ENCODE measurements at places on chromosomes 1 and 21.

- DNase-seq: no peak
Observed at GRCh38 chr1:159823406-159823805, 3.3 kb upstream of the SLAMF8 start.

- DNase-seq: no peak
Observed at GRCh38 chr1:231544943-231545592, 16.6 kb downstream of the TSNAX start.

GRCh38 chr1:31441558-31441957 is 28.5 kb downstream of the SERINC2 start:
- no peak for DNase-seq

GRCh38 chr1:40495315-40495903 is 13.2 kb upstream of the EXO5 start:
- no peak for DNase-seq

- no peak for DNase-seq
Observed at GRCh38 chr1:160022330-160023310, 9.2 kb downstream of the PIGM start.

DNA sequence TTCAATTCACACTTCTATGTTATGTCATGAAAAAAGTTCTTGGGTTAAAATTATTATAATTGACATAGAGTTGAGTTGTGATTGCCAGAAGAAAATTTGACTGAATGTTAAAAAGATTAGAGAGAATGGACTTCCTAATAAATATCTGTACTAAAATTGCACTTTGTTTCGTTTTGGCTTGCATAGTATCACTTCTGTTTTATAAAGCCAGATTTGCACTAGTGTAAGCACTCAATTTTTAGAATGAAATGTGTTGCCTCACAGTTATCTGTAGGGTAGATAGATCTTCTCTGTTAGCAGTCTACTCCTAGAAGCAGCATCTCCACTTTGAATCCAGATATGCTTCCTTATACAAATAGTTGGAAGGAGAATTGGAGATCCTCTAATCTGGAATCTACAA is 95.2 kb upstream of the MPC2 start:
- no peak for DNase-seq

GRCh38 chr1:59026472-59026948 is 242.7 kb upstream of the JUN start:
- no peak for DNase-seq

- no peak for DNase-seq
Observed at GRCh38 chr1:243580072-243580471, 270.0 kb downstream of the AKT3 start.

GRCh38 chr1:153190373-153190772 is 12.9 kb upstream of the LELP1 start:
- DNase-seq: no peak

DNA sequence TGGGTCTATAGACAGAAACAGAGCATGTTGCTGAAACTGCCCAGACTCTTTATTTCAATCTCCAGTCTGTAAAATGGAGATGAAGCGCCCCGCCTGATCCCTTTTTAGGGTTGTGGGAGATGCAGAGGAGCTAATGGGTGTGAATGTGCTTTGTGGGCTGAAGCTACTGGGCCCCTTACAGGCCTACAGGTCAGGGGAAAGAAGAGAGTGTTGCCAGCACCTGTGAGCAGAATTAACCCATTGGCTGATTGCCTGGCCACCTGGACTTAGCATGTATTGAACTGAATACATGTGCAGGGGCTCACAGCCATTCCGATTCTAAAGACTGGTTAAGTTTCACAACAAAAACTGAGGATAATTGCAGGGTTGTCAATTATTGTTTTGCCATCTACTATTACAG is 13.9 kb upstream of the ATF3 start:
- DNase-seq: no peak

GRCh38 chr1:55171694-55172093 is 43.5 kb downstream of the USP24 start:
- no peak for DNase-seq

- no peak for DNase-seq
Observed at GRCh38 chr1:232538943-232539302, 91.0 kb downstream of the SIPA1L2 start.

DNA sequence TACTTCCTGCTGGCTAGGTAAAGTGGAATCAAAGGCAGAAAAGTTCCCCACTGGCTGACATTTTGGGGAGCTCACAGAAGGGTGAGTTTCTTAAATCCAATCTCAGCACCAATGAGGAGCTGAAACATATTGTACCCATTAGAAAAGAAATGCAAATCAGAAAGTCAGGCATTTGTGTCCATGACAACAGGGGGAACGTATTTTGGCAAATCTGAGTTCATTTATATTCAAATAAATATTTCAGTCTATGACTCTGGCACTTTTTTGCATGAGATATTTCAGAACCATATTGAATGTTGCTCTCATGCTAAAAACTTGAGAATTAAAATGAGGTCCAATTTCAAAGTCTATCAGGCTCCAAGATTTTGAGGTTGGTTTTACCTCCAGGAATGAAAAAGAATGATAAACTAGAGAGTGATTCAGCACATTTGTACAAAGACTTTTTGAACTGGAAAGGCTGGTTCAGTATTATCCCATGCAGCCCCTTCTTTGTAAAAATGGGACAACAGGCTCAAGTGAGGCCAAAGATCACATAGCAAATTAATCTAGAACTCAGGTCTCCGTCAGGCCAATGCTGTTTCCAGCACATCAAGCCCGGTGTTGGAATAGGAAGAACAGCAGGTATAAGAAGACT is 202.2 kb downstream of the RRAGC start:
- no peak for DNase-seq

DNA sequence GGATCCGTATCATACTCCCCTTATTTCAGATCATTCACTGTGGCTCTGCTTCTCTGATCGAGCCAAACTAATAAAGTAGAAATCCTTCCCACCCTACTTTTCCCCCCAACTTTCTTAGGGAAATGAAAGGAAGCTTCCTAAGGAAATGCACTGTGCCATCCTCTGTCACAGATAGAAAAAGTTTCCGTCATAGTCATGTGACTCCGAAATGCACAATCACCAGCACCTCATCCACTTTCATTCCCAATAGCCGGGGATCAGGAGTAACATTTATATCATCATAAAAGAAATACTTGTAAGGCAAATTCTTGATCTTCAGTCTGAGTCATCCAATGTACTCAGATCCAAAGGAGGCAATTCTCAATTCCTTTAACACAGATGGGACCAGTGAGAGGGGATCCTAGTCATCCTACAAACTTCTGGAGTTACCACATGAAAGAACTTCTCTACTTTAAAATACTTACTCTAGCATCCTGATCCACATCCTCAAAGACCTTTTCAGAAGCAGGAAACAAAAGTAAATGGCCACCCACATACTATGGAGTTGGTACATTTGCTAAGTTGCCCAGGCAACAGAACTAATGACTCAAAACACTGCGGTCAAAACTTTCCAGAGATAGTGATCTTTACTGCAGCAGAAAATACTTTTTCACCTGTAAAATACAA is 97.8 kb upstream of the ZC3H11B start:
- DNase-seq: no peak

All from naive thymus-derived CD8-positive, alpha-beta T cell (primary cell).